GDM1 (cell line): ENCODE measurements at places on chromosomes 13 and 19.
A peak's percentile ranks its signal among the peaks of the same experiment; 100 is the strongest.

DNA sequence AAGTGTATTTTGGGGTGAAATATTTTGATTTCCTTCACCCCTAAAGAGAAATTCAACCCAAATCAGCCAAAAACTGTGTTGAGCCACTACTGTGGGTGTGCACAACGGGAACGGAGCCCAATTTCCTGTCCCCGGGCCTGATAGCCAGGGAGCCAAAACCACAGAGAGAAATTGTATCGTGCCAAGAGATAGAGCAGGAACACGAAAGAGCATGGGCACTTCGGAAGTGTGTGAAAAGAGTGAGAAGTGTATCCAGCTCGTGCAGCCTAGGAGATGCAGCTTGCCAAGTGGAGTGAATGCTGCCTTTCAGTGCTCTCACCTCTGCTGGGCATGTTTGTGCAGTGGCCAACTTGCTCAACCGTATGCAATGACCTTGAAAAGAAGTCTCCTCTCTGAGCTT lies 19.4 kb upstream of the PLEKHF1 start:
- DNase-seq = peak; percentile 18

GRCh38 chr19:11203194-11204075 lies 6.1 kb upstream of the KANK2 start:
- peak; percentile 15 for DNase-seq

DNA sequence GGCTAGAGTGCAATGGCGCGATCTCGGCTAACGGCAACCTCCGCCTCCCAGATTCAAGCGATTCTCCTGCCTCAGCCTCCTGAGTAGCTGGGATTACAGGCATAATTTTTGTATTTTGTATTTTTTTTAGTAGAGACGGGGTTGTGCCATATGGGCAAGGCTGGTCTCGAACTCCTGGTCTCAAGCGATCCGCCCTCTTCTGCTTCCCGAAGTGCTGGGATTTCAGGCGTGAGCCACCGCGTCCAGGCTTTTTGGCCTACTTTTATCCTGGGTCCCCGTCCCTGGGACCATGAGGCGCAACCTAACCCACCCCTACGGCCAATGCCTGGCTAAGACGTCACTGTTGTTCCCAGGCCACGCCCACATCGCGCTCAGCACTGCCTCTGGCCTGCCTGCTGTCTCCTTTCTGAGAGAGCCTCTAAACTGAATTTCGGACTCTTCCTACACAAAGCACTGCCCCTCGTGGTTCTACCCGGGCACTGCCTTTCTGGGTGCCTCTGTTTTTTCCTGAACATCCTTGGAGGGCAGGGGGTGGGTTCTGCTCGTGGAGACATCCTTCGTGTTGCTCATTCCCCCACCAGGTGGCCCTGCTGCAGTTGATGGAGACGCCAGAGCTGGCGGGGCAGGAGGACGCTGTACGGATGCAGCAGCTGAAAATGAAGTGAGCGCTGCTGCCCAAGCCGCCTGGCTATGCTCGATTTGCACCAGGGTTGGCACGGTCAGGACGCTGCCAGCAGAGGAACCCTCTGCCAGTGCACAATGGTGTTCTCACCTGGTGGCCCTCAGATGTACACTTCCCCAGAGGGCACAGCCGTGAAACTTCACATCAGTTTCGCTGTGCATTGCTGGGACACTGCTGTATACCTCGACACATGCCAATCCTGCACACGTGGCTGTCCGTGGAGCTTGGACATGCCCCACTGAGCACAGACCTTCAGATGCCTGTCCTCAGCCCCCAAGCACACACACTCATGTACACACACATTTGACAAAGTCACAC lies 2.0 kb downstream of the REX1BD start:
- DNase-seq = no peak

- DNase-seq = no peak
These were observed at the start of gene TEX101 for GRCh38 chr19:43414554-43414953. Gene TEX101 (plus strand): TSS chr19:43414890. CDS start chr19:43415920, 1,030 bp downstream.

DNA sequence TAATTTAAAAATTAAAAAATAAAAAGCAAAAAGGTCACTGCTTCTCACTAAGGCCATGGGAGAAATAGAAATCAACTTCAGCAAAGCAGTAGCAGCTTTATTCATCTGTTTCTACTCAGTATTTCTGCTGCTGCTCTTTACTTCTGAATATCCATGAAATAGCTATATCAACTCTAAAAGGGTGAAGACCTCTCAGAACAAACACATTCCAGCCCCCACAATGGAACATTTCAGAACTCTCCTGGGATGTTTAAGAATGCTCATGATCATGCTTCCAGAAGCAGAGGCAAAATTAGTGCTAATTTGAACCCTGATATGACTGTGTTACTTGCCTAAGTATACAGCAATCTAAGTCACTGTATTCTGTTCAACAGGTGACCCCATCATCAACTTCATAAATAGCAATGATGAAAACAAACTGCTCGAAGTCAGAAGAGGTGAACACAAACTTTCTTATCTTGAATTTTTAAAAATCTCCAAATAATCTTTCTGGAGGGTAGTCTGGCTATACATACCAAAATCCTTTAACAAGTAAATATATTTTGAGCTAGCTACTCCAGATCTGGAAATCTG lies 29.6 kb upstream of the DOCK9 start:
- DNase-seq = no peak

- no peak for DNase-seq
These were observed 16.9 kb downstream of the ZNF331 start for GRCh38 chr19:53554804-53555203.

DNA sequence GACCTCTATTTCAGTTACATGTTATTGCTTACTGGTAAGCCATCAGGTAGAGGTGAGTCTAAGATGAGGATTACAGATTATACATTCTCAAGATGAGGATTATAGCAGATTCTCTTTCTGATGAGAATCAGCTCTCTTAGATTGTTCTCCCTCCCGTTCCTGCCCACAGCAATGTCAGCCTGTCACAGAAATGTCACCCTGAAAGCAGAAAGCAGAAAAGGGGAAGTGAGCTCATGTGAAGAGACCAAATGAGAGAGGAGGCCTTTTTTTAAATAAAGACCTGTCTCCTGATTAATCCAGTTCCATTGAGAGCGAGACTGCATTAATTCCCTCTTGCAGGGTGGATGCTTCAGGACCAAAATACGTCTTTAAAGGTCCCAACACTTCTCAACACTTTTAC lies 445.6 kb downstream of the KCTD12 start:
- DNase-seq = peak; percentile 75

- DNase-seq = peak; percentile 92
These were observed 29.1 kb downstream of the ATP12A start for GRCh38 chr13:24709186-24709913.

DNA sequence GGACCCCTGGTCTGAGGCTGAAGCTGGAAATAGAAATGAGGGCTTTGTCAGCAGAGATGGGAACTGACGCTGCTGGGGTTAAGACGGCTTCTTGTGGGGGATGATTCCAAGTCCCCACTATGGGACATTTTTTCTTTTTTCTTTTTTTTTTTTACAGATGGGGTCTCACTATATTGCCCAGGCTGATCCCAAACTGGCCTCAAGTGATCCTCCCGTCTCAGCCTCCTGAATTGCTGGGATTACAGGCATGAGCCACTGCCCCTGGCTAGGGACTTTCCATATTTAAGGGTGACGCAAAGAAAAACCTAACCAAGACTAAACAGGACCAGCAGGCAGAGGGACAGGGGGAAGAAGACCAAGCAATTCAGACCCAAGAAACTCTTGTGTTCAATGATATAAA lies 10.0 kb downstream of the LRFN3 start:
- DNase-seq = no peak

DNA sequence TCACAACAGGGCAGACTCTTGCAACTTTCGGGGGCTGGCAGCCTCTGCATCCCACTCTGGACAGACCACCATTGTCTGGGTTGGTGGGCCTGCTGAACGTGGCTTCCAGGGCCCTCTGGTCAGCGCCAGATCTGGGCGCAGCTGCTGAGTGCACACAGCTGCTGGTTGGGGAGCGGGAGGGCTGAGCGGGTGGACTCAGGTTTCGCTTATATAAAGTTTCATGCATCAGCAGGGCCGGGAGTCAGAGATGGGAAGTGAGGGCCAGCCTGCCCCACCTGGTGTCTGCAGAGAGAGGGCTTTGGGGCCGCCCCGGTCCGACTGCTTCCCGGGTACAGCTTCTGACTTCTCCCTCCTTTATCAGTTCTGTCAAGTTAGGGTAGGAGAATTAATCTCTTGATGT lies 6.9 kb downstream of the ARHGEF7 start:
- DNase-seq = no peak

- DNase-seq = no peak
These were observed 83.5 kb downstream of the SLITRK1 start for GRCh38 chr13:83798731-83799130.

DNA sequence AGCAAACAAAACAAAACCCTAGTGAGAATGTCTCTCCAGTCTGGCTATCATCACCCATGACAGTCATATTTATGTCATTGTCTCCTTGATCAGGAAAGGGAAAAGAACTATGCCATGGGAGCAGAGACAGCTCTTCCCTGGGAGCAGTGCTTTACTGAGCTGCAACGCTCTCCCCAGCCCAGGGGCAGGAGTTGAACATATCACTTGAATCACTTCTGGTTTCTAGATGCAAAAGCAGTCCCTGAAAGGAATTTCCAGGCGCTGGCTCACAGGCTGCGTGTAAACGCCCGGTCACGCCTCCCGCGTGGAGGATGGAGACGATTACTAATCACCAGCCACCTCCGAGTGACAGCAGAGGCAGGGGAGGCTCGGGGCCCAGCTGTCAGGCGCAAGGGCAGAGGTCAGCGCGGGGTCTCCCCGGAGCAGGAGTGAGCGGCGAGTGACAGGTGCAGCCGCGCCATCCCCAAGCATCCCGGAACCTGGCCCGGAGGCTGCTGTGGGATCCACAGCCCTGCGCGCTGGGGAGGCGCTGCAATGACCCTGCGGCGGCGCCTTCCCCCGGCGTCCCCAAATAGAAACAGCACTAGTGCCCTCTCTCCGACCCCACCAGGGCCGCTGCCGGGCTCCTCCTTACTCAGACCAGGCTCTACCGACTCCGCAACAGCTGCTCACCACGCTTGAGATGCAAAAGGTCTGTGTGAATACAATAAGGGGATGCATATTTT lies 23.5 kb upstream of the DCLK1 start:
- DNase-seq = no peak

GRCh38 chr13:72556945-72557344 lies 170.5 kb downstream of the MZT1 start:
- no peak for DNase-seq

DNA sequence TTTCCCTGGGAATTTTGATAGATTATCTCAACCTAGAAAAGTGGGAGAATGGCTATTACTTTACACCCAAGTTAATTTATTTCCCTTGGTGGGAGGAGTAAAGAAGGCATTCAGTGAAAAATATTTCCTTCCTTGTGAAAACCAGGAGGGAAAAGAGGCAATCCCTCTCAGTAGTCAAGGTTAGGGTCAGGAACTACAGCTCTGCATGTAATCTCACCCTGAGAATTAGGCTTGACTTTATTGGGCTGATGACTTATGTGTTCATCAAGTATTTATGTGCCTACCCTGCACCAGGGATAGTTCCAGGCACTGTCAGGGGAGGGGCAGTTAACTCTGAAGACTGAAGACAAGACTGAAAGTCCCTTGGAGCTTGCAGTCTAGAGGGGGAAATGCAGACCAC lies 281.8 kb downstream of the DLEU7 start:
- no peak for DNase-seq

- DNase-seq = no peak
These were observed 4.0 kb upstream of the ZNF628 start for GRCh38 chr19:55472463-55472862.

DNA sequence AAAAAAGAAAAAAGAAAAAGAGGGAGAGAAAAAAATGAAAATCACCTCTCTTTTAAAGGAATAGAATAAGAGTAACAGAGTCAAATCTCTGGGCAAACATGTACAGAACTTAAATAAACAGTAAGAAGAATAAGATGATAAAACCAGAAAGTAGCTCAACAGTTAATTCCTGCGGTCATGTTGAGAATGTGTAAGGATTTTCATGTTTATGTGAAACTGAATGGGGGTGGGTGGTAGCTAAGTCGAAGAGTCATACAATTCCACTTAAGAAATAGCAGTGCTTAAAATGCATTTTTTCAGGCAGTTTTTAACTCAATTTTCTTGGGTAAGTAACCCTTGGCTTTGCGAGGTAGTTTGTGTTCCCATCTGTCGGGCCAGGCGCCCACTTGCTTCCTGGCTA lies 60.9 kb downstream of the PEX11G start:
- no peak for DNase-seq

GRCh38 chr13:44425815-44426078 lies 52.1 kb downstream of the SERP2 start:
- no peak for DNase-seq

GRCh38 chr19:29810504-29810871 lies 1.3 kb upstream of the CCNE1 start:
- no peak for DNase-seq
